ENCODE measurements at places on chromosomes 7 and 10.
A peak's percentile ranks its signal among the peaks of the same experiment; 100 is the strongest.

DNA sequence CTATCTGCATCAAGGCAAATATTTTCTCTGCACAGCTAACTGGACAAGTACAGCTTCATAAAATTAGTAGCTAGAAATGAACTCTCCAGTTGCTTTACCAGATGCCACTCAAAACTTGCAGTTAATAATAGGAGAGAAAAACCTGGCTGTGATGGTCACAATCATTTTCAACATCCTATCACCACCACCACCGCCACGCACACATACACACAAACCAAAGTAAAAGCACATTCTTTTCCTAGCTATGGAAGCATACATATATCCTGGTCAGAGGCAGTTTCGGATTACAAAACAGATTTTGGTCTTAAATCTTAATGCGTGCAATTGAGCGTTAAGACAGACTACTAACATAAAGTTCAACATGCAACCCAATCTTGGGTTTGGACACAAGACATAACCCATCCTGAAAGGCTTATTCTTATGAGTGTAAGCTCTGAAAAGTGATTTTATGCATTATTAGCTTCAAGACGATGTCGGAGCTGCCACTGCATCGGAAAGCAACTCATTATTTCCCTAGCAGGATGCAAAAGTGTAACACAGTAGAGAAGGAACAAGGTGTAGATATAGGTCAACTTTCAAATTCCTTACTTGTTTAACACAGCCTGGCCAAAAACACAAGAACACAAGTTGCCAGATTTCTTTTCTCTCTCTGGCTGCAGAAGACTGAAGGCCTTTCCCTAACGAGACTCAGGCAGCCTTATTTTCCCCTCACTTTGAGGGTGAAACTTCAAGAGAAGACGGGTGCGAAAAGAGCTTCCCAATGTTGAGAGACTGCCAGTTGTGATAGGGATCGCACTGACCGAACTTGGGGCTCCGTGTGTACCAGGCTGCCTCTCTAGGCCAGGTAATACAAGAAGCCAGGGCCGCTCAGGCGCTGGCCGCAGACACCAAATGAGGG is 1.2 kb downstream of the CACUL1 start:
- no peak for DNase-seq

DNA sequence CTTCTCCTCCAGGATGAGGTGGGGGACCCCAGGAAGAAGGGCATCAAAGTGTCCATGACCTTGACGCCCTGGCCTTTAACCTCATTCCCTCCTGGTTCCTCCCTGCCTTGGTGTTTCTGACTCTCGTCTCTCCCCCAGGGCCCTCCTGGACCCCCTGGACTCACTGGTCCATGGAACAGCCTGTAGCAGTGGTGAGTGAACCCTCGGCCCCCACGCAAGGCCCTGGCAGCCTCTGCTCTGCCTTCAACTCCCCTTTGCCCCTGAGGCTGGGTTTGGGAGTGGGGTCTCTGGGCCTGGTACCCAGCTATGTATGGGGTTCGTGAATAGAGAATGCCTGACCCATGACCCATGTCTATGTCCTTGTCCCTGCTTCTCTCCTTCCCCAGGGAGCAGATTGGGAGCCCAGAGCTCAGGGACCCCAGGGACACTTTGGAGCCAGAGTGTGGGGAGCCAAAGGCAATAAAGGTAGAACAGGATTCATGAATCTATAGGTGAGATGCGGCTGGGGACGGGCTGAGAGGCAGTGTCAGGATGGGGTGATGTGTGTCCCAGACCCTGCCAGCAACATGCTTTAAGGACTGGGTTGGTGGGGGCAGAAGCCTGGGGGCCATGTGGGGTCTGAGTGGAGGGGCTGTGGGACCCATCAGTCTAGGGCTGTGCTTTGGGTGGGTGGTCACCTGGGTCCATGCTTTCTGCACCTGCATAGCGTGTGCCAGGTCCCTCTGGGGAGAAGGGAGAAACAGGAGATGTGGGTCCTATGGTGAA is 18.4 kb upstream of the VOPP1 start:
- DNase-seq, result no peak

DNA sequence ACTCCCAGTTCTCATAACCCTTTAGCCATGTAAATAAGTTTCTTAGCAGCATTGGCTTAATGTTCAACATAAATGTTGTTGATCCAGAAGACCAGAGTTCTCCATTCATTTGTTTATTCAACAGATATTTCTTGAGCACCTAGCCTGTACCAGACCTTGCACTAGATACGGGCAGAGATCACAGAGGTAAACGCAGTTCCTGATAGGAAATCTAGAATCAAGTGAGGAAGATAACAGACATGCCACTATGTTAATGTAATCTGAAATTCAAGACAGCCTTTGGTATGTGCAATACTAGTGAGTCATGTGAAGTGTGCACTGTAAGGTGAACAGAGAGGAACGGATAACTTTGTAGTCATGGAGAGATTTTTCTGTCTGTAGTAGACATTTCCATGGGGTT is 3.0 kb downstream of the BUB3 start:
- DNase-seq, result no peak

DNA sequence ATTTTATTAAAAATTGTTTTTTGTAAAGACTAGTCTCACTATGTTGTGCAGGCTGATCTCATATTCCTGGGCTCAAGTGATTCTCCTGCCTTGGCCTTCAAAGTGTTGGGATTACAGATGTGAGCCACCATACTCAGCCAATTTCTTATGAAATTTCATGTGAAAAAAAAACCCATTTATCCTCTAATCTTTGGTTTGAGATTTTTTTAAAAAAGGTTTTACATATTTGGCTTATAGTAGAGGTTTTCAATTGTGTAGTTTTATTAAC is 35.5 kb upstream of the ZNF32 start:
- DNase-seq, result no peak

- DNase-seq, result peak; percentile 33
Observed at GRCh38 chr10:59585046-59585700, 124.5 kb downstream of the SLC16A9 start.

DNA sequence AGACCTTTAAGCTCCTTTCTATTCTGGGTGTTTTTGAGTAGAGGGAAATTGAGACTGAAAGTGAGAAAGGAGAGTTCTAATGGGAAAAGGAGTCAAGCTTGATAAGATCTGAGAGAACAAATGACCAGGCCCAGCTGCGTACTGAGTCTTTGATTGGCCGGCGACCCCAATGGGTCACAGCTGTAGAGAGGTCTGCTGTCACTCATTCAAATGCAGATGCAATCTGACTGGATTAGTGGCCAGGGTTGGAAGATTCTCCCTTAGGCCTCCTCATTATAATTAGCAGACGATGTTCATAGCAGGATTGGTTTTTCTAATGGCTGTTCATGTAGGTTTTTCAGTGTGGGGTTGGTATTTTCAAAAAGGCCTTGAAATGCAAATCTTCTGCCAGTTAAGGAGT is 127.2 kb upstream of the SLC25A13 start:
- DNase-seq, result no peak

GRCh38 chr10:93977442-93977841 is 16.3 kb upstream of the PLCE1 start:
- no peak for DNase-seq
